ENCODE measurements at places on chromosomes 2 and 18.

GRCh38 chr2:130834931-130835765, 1.6 kb upstream of the ARHGEF4 start:
- no peak for DNase-seq

DNA sequence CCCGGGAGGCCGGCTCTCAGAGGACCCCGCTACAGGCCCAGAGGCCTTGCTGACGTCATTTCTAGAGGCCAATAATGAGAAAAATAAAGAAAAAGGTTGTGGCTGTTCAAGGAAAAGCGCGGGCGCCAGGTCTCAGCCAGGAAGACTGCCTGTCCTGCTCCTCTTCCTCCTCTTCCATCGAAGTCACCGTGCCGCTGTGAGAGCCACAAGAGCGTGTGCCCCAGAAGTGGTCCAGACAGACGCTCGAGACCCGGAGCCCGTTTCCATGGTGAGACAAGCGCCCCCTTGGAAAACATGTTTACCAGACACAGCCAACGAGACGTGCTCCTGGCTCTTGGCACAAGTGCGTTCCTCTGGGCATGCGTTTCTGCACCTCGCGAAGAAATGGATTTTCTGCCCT, 210.5 kb downstream of the HDAC4 start:
- no peak for DNase-seq

DNA sequence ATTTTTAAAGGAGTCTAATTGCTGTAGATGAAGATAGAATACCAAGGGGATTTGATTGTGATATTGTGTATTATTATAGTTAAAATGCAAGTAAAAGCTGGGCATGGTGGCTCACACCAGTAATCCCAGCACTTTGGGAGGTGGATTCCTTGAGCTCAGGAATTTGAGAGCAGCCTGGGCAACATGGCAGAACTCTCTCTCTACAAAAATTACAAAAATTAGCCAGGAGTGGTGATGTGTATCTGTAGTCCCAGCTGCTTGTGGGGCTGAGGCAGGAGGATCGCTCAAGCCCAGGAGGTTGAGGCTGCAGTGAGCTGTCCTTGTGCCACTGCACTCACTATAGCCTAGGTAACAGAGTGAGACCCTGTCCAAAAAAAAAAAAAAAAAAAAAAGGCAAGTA, 687.0 kb downstream of the NUP35 start:
- DNase-seq = no peak

DNA sequence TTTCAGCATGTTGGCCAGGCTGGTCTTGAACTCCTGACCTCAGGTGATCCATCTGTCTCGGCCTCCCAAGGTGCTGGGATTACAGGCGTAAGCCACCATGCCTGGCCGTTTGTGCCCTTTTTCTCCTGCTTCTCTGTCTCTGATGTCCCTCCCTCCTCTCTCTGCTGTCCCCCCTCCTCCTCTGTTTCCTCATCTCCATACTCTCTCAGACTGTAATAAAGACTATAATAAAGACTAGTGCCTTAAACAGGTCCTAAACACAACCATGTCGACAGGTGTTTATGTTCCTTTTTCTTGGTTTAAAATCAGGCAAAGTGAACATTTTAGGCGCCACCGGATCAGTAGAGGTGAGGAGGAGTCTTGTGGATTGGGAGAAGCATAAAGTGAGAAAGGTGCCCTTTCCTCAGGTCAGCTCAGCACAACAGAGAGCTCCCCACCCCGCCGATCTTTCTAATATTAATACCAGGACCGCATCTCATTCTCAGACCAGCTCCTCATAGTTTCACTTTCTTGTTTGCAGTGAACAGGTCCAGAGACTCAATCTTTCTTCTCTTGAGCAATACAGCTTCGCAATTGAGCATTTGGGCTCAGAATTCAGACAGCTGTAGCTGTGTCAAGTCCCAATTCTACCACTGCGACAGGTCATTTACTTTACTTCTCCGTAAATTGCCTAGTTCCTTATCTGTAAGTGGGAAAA, 23.7 kb downstream of the TIMM21 start:
- DNase-seq = no peak

- DNase-seq = no peak
Measured at GRCh38 chr2:110807522-110807921, 75.1 kb downstream of the ACOXL start.

DNA sequence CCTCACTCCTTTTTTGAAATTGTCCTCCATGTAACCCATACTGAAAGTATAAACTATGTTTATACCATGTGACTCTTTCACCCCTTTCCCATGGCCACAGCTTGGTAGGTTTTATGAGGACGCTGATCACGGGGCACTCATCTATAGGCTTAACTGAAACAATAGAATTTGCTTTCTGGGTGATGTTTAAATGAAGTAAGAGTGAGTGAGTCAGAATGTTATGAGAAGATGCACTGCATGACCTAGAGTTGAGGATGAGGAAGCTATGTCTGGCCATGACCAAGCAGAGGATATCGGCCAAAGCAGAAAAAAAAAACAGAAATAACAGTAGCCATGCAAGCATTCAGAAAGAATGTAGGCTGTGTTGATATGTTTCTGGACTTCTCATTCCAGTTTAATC, 34.9 kb downstream of the SCN1A start:
- DNase-seq = no peak

DNA sequence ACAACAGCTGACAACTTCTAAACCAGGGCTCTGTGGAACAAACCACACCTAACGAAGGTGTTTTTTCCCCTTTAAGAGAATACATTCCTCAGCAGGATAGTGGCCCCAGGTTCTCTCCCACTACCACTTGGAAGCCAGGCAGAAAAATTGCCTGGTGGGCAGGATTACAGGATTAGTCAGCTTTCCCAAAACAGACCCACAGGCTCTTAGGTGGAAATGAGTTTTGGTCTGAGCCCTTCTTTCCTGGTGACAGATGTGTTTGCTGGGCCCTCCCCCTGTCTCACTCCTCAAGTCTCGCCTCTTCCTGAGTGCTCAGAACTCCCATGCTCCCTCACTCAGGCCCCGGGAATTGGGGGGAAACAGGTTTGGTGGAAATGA, 139.4 kb upstream of the HAAO start:
- no peak for DNase-seq

GRCh38 chr2:95296011-95296410, 1.1 kb upstream of the KCNIP3 start:
- no peak for DNase-seq

- DNase-seq = no peak
Measured at GRCh38 chr2:15810477-15811150, 129.7 kb upstream of the MYCN start.

- no peak for DNase-seq
Measured at GRCh38 chr2:84716564-84716963, 164.3 kb downstream of the TRABD2A start.

GRCh38 chr2:16665748-16666448, at the start of gene CYRIA:
Gene CYRIA, minus strand, starts transcription at chr2:16665834. Its CDS starts 77,715 bp downstream, at chr2:16588119.
- peak; percentile 74 for DNase-seq

DNA sequence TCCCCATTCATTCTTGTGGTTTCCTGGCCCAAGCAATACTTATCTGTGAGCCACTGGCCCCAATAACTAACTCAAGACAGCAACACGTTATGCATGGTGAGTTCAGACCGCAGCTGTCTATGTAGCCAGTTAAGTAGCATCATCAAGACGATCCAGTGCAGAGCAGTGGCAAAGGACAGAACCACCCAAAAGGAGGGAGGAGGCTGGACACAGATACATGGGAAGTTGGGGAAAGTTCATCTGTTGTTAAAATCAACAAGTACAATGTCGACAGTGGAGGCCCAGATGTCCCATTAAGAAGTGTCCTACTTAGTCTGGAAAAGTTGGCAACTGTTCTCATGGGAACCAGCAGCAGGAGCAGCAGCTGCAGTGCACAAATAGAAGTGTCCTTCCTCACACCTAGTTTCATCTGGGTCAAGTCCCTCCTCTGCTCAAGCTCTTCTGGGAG, 106.9 kb upstream of the THOC1 start:
- no peak for DNase-seq

DNA sequence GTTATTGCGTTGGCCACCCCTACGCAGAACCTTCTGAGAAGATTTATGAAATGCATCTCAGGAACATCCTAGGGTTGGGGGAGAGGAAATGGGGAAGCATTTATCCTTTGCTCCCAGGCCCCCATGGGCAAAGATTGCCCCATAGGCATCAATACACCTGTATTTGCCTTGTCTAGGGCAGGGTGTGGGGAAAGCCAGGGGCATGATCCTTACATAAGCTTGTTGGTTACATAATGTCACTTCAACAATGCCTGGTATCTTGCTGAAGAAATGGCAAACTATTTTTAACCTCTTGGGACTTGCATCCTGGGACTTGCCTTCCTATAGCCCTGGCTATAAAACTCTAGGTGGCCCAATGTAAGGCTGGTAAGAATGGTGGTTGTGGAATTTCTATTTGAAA, 53.9 kb upstream of the SPRED2 start:
- no peak for DNase-seq

DNA sequence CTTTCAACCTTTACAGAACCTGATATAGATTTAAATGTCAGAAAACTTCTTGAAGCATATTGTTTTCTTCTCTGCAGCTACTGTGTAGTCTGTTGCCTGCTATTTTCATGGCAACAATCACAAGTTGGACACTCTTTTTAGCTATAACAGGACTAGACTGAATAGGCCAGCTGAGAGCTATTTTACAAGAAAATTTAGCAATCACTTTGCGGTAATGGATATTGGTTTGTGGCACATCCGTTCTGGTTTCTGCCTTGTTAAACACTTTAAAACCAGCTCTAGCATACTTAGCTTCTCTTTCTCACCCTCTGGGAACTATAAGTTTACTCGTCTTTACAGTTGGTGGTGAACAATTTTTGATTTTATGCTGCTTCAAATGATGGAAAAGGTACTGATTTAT, 125.7 kb downstream of the MAP2 start:
- no peak for DNase-seq

- no peak for DNase-seq
Measured at GRCh38 chr2:20541651-20542050, 94.8 kb downstream of the RHOB start.

DNA sequence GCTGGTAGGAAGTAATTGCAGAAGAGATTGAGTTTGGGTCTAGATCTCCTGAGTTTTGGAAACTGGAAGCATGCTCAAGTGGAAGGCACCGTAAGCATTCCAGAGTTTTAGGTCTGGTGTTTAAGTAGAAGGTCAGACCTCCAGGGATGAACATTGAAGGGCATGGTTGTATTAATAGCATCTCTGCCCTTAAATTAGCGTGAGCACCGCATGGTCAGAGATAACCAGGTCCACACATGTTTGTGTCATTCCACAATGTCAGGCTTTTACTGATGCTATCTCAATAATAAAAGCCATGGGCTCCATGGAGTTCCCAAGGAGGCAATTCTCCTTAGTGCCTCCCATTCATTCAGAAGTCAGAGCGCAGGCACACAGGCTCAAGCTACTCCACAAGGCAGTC, 28.3 kb upstream of the ZNF407 start:
- no peak for DNase-seq

GRCh38 chr2:80040226-80040625, 264.3 kb downstream of the LRRTM1 start:
- DNase-seq = no peak

DNA sequence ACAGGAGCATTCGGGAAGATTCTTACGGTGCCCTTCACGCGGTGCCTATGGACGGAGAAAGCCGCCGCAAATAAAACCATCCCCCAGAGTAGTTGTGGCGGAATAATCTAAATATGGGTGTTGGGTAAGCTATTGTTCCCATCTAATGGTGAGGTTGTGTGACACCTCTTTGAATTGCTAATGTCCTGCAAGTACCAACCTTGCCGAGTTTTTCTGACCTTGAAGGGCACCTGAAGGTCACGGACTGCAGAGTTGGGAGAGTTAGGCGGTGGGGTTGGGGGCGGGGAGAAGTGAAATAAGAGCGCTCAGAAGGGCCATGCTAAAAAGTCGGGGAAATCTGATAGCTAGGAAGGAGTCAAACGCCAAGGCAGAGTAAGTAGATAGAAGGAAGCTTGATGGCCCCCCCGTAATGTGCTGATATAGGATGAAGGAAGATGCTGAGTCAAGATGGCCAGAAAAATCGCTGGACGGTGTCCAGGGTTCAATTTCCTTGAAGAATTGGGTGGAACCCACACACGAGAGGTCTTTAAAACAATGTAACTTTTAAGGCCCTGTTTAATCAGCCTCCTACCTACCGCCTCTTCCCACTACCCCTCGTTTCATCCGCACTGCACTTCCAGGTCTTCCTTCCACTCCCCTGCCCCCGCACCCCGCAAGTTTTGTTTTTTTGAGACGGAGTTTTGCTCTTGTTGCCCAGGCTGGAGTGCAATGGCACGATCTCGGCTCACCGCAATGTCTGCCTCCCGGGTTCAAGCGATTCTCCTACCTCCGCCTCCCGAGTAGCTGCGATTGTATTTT, 600 bp downstream of the KATNAL2 start:
- no peak for DNase-seq

DNA sequence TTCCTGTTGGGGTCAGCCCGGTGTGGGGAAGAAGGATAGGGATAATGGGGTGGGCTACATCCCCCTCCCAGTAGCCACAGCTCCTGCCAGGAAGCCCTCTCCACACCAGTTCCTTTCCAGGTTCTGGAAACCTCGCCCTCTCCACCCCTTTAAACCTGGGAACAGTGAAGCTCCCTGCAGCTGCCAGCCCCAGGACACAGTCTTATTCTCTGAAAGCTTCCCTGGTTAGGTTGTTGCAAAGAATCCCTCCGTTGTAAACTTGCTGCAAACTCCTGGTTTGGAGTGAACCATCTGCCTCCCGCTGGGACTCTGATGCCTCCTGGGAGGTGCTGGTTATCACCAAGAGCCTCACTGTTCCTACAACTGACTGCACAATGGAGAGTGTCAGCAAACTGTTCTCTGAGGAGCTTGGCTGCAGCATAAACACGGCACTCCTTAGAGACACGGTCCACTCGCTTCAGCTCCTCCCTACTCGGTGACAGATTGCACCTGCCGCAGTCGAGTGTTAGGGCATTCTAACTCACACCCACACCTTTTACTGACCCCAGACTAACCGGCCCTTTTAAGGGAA, 261.8 kb upstream of the RAB6C start:
- DNase-seq = no peak

- DNase-seq = no peak
Measured at GRCh38 chr2:109138449-109138848, 9.4 kb downstream of the SH3RF3 start.

- no peak for DNase-seq
Measured at GRCh38 chr2:64979744-64980143, 9.5 kb upstream of the SLC1A4 start.

DNA sequence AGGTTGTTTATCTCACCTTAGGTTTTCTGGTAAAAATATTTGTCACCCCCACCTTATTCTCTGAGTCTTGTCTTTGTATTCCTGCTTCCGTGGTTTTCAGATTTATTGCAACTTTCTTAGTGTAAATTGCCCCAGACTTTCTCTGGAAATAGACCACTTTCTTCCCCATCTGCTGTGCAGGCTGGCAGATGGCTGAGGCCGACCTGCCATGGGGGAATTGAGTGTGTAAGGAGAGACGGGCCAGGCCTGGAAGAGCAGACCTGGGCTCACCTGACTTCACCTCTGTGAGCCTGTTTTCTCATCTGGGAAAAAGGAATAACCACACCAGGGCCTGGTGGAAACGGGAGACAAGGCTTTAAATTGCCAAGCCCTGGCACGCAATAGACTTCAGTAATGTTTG, 44.9 kb downstream of the ACKR3 start:
- DNase-seq = no peak

- DNase-seq = no peak
Measured at GRCh38 chr2:177972782-177973181, 99.8 kb downstream of the PDE11A start.

Data from activated T-cell treated with anti-CD3 and anti-CD28 coated beads, Interleukin-2, amount 50 U/mL, for 48 hours (primary cell).